ENCODE measurements at places on chromosomes 3 and 15.

GRCh38 chr15:80404057-80404760 lies at the start of gene ARNT2:
Gene ARNT2 (plus strand): TSS chr15:80404382. CDS start chr15:80404516, 134 bp downstream.
- no peak for DNase-seq

DNA sequence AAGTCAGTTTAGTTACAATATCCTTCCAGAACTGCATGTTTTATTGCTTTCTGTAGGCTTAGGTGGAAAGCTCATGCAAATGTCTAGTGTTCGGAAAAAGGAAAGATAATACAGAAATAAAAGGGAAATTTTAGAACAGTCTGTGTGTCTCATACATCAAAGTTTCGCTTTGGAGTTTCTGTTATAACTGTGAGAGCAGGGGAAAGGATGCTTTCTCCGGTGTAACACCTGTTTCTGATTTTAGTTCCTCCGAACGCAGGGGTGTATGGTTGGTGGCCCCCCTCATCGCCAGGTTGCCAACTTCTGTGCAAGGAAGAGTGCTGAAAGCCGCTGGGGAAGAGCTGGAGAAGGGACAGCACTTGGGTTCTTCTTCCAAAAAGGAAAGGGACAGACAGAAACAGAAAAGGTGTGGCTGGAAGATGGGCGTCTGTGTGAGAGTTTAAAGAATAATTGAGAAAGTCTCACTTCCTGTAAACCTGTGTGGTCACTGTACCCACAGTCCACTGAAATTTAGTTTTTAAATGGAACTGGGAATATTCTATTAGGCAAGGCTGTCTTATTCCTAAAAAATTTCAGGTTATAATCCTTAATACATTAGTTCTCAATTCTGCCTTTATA lies 6.7 kb downstream of the P2RY12 start:
- no peak for DNase-seq

DNA sequence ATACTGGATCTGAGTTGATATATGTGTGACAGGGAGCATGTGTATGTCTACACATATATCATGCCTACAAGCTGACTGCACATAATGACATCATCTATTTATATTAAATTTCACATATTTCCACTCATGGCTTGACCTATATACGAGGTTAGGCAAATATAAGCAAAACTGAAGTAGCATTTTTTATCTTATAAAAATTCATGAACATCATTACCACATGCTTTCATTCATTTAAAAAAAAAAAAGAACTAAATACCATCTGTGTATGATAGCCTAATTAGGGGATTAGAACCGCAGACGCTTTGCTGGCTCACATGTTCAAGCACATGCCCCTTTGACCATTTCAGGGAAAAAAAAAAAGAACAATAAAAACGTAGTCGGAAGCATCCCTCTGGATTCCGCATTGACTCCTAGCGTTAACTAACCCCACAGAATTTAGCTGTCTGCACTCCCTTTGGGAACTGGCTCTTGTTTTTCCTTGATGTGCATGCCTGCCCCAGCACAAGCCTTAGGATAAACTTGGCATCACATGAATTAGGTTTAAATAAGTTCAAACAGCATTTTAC lies 888.4 kb downstream of the ROBO1 start:
- no peak for DNase-seq

DNA sequence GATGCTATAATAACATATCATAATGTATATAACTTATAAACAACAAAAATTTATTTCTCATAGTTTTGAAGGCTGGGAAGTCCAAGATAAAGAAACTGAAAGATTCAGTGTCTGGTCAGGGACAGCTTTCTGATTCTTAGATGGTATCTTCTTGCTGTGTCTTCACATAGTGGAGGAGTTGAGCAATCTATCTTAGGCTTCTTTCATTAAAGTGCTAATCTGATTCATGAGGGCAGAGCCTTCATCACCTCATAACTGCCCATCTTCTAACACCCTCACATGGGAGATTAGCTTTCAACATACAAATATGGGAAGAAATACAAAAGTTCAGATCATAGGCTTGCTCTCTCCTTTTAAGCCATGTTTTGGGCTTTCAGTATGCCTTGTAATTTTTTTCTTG lies 774.8 kb upstream of the EPHA6 start:
- no peak for DNase-seq

GRCh38 chr3:81887448-81887847 lies 126.0 kb upstream of the GBE1 start:
- DNase-seq = no peak

- peak; percentile 15 for DNase-seq
These were observed 27.7 kb downstream of the NR2F2 start for GRCh38 chr15:96358001-96358801.

DNA sequence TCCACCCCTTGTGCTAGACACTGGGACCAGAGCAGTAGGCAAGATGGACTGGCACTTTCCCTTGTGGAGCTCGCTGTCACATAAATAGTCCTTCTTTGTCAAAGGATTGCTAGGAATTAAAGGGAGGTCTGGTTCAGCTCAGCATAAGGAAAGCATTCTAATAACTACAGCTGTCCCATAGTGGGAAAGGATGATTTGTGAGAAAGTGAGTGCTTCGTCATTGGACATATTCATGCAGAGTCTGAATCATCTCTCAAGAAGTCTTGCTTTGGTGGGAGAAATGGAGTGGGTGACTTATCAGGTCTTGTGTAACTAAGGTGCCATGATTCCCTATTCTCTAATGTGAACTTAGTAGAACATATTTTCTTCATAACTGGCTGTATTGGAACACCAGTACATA lies 14.7 kb downstream of the PPARG start:
- DNase-seq = no peak

GRCh38 chr15:99095626-99096025 lies 9.3 kb upstream of the SYNM start:
- DNase-seq = no peak

GRCh38 chr15:44633603-44634002 lies 29.9 kb downstream of the SPG11 start:
- no peak for DNase-seq

GRCh38 chr15:79994615-79995014 lies 23.6 kb upstream of the BCL2A1 start:
- DNase-seq = no peak

- DNase-seq = no peak
These were observed 77.4 kb upstream of the SEC13 start for GRCh38 chr3:10398341-10398740.

GRCh38 chr15:87851497-87851896 lies 405.0 kb downstream of the NTRK3 start:
- no peak for DNase-seq

DNA sequence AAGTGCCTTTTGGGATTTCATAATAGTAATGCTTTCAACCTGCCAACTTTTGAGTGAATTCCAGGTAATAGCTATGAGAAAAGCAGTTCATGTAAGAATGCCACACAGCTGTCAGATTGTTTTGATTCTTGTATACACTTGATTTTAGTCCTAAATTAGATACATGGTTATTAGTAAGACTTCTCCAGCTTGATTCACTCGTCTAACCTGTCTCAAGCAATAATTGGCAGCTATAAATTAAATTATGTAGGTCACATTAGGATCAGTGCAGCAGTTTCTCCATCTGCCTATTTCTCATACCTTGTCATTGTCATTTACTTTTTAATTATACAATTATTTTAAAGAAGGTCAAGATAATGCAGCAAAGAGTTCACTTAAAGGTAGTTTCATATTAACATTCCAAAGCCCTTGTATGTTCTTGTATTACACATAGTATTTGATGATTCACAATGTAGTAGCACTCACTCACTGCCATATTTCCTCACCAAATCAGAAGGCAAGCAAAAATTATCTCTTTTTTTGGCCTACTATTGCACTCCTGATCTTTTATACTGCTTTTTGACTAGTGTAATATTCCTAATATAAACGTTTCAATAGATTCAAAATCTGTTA lies 10.9 kb upstream of the CRYBG3 start:
- no peak for DNase-seq

DNA sequence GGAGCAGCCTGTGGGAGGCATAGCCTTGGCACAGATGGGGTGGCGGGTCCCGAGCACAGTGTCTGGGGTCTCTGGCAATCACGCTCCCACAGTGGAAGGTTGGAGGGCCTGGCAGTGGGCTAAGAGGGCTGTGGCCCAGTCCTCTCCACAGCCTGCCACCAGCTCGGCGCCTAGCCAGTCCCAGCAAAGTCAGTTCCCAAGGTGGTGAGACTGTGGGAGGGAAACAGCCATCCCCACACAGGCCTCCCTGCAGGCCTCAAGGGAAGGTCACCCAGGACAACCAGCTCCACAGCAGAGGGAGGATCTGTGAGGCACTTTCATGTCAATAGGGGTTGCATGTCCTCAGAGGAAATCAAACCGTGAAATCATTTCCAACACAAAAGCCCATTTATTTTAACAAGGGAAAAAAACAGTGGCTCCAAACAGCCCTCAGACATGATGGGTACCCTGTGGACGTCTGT lies 27.6 kb upstream of the LIMD1 start:
- DNase-seq = no peak

DNA sequence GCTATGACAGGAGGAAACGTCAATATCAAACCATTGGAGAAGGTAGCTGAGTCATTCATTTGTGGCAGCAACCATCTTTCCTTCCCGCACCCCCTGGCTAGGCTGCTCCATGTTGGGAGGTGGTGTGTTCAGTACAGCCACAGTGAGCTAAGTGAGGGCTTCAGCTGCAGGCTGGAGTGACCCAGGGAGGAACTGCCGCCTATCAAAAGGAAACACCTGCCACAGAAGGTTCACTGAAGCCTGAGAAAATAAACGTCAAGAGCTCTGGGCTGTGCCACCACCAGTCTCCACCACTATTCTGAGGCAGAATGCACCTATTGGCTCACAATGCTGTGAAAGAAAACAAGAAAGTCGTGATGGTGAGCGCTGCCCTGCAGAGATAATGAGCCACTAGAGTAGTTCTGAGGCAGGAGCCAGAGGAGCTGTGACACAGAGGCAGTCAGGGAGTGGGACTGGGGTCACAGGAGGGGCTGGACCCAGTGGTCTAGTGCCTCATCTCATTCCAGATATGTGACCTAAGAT lies 34.8 kb upstream of the CD47 start:
- no peak for DNase-seq

GRCh38 chr3:85254738-85255137 lies 295.9 kb downstream of the CADM2 start:
- DNase-seq = no peak

DNA sequence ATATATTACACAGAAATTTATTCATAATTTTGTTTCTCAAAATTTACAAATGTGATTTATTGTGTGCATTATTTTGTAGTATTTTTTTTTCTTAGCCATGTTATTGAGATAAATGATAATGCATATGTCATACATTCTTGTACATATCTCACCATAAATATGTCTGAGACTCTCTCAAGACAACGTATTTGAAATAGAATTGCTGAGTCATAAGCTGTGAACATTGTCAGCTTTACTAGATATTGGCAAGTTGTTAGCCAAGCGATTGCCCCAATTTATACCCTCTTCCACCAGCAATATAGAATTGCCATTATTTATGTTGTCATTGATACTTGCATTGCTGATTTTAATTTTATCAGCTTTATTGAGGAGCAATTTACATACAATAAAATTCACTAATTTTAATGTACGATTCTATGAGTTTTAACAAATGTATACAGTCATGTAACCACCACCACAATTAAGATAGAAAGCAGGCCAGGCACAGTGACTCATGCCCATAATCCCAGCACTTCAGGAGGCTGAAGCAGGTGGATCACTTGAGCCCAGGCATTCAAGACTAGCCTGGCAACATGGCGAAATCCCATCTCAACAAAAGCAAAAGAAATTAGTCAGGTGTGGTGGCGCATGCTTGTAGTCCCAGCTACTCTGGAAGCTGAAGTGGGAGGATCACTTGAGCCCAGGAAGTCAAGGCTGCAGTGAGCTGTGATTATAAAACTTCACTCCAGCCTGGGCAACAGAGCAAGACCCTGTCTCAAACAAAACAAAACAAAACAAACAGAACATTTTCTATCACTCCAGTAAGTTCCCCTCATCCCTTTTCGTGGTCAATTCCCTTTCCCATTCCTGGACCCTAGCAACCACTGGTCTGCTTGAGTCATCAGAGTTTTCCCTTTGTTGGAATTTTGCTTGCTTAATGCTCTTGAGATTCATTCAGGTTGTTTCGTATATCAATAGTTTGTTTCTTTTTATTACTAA lies 373.1 kb downstream of the MFSD1 start:
- no peak for DNase-seq

GRCh38 chr15:58227706-58228543 lies 89.7 kb downstream of the AQP9 start:
- DNase-seq = no peak

DNA sequence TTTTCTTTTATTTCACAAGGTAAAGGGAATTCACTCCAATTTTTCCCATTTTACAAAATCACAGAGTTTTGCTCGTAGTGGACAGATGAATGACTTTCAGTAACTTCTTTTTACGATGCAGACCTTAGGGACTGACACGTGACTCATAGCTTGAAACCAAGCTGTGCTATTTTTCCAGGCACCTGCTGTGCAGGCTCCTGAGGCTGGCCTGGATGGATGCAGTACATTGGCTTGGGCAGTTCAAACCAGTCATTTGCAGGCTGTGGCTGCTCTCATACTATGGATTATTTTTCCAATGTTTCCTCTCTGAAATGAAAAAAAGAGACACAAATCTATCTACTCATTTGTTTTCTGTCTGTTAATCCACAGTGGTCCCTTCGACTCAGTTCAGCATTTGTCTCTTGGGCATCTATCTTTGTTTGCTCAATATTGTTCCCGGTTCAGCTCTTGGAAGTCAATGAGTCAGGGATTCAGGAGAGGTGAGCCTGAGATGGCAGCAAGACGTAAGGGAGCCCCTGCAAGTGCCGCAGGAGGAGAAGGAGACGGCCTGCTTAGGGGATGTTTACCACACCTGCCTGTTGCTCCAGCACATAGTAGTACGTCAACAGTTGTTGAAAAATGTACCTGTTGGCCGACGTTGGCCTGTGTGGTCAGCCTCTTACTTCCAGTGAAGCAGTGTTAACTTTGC lies 92.8 kb downstream of the SV2B start:
- no peak for DNase-seq

DNA sequence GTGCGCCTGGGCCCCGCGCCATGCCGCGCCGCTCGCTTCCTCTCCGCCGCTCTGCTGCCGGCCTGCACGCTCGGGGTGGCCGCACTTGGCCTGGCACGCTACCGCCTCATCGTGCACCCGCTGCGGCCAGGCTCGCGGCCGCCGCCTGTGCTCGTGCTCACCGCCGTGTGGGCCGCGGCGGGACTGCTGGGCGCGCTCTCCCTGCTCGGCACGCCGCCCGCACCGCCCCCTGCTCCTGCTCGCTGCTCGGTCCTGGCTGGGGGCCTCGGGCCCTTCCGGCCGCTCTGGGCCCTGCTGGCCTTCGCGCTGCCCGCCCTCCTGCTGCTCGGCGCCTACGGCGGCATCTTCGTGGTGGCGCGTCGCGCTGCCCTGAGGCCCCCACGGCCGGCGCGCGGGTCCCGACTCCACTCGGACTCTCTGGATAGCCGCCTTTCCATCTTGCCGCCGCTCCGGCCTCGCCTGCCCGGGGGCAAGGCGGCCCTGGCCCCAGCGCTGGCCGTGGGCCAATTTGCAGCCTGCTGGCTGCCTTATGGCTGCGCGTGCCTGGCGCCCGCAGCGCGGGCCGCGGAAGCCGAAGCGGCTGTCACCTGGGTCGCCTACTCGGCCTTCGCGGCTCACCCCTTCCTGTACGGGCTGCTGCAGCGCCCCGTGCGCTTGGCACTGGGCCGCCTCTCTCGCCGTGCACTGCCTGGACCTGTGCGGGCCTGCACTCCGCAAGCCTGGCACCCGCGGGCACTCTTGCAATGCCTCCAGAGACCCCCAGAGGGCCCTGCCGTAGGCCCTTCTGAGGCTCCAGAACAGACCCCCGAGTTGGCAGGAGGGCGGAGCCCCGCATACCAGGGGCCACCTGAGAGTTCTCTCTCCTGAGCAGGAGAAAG lies 951 bp downstream of the GPR62 start:
- DNase-seq = no peak

All from right renal cortex interstitium (tissue), 3 donors.